Upper lobe of right lung (tissue), 1 donor: ENCODE measurements at places on chromosomes 6 and 20. TPM values are rescaled to one million over a fixed set of nuclear protein-coding genes. Genes with fewer than 3 reads are reported as not detected.

The HCRTR2 gene
- not detected for total RNA-seq

The CD24 gene
- 63.6 TPM for total RNA-seq

GRCh38 chr6:13695252-13695651 is 16.4 kb downstream of the RANBP9 start:
- no peak overlapping the region for H3K4me3 ChIP-seq
- peaks cover 14% of the 10 kb centered on the region for H3K36me3 ChIP-seq
- DNase-seq, result no peak
- no peaks in the 10 kb centered on the region for H3K27me3 ChIP-seq
- peaks cover 17% of the 10 kb centered on the region for H3K4me1 ChIP-seq

GRCh38 chr6:49606721-49607390 is 29.8 kb downstream of the RHAG start:
- H3K27ac ChIP-seq, result no peak overlapping the region
- H3K4me1 ChIP-seq, result no peaks in the 10 kb centered on the region
- no peaks in the 10 kb centered on the region for H3K36me3 ChIP-seq
- no peak for DNase-seq
- no peaks in the 10 kb centered on the region for H3K27me3 ChIP-seq

DNA sequence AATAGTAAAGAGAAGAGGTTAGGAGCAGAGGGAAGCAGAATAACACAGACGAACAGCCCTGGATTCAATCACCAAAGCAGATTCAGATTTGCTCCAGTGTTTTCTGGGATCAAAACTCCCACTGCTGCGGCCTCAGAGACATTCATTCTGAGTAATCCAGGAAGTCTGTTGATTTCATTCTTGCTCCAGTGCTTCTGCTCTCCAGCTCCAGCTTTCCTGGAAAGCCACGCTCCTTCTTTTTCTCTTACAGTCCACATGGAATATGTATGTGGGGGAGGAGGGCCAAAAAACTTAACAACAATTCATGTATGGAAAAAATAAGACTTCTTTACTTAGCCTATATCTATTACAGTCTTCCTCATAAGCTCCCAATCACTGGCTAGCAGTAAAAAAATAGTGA is 26.4 kb upstream of the UST start:
- no peaks in the 10 kb centered on the region for H3K36me3 ChIP-seq
- no peaks in the 10 kb centered on the region for H3K27me3 ChIP-seq
- H3K4me1 ChIP-seq, result no peaks in the 10 kb centered on the region
- no peak overlapping the region for H3K4me3 ChIP-seq

DNA sequence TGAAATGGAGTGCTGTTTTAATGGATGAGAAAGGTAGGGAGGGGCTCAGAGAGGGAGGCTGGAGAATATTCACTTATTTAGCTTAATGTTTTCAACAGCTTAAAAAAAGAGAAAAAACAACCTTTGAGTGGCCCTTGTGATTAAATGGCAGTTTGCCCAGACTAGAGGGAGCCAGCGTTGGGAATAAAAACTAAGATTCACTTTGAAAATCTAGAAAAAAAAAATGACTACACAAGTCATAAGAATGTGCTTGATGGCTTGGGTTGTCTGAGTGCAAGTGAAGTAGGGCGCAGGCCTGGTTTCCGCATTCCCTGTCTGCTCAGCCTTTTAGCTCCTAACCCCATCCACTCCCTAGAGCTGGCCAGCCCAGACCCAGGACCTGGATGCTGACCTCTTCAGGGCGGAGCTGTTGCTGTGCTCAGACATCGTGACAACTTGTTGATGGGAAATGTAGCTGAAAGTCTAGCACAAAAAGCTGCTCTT is 28.9 kb downstream of the UTRN start:
- H3K4me1 ChIP-seq, result peaks cover 61% of the 10 kb centered on the region
- peak overlapping the region; percentile 51 for H3K27ac ChIP-seq
- peak; percentile 89 for DNase-seq
- no peaks in the 10 kb centered on the region for H3K27me3 ChIP-seq

DNA sequence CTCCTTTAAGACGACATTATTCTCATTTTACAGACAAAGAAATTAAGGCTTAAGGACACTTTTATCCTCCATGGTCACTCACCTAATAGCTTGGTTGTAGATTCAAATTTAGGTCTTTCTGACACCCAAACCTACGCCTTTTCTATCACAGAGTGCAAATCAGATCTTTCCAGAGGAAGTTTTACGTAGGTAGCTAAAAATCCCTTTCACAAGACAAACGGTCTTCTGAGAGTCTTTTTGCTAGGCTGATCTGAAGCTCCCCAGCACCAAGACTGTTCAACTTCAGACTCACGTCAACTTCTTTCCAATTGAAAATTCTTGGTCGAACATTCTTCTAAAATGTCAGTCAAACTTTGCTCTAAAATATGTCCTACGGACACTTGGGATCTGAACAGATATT is 46.5 kb downstream of the BLOC1S5 start:
- no peaks in the 10 kb centered on the region for H3K27me3 ChIP-seq
- H3K36me3 ChIP-seq, result peaks cover 9% of the 10 kb centered on the region
- H3K4me3 ChIP-seq, result no peak overlapping the region

- peaks cover 12% of the 10 kb centered on the region for H3K4me1 ChIP-seq
- no peak overlapping the region for H3K4me3 ChIP-seq
- no peaks in the 10 kb centered on the region for H3K36me3 ChIP-seq
- no peak overlapping the region for H3K27ac ChIP-seq
- DNase-seq, result no peak
Observed at GRCh38 chr6:139882977-139883728, 508.7 kb upstream of the CITED2 start.

DNA sequence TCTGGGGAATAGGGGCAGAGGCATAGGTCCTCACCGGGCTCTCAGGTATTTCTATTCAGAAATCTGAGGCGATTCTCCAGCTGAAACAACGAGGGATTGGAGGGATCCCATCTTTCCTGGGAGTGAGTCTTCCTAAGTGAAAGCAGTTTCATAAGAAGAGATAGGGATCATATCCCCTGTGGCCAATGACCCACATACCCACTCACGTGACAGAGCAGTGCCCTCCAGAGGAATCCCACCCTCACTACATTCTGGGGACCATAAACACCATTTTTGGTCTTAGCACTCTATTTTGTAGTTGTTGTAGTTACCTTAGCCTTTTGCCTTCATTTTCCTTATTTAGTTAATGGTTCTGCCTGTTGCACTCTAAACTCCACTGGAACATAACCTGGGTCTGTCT is 121.1 kb downstream of the GPR63 start:
- no peaks in the 10 kb centered on the region for H3K36me3 ChIP-seq
- H3K27ac ChIP-seq, result no peak overlapping the region
- H3K27me3 ChIP-seq, result no peaks in the 10 kb centered on the region

GRCh38 chr20:34522969-34523871 is 7.0 kb downstream of the DYNLRB1 start:
- H3K27ac ChIP-seq, result no peak overlapping the region
- H3K4me3 ChIP-seq, result no peak overlapping the region
- no peaks in the 10 kb centered on the region for H3K27me3 ChIP-seq
- peaks cover 44% of the 10 kb centered on the region for H3K36me3 ChIP-seq
- peaks cover 29% of the 10 kb centered on the region for H3K4me1 ChIP-seq

DNA sequence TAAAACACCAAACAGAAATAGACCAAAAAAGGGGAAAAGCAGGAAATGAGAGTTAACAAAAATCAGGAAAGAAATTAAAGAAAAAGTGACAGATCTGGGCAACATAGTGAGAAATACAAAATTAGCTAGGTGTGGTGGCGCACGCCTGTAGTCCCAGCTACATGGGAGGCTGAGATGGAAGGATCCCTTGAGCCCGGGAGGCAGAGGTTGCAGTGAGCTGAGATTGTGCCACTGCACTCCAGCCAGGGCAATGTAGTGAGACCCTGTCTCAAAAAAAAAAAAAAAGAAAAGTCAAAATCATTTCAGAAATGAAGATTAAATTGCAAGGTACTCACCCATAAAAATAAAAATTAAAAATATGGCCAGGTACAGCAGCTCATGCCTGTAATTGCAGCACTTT is 13.0 kb upstream of the GRM4 start:
- no peak overlapping the region for H3K4me3 ChIP-seq
- no peak for DNase-seq
- H3K4me1 ChIP-seq, result peaks cover 7% of the 10 kb centered on the region
- no peaks in the 10 kb centered on the region for H3K36me3 ChIP-seq
- H3K27me3 ChIP-seq, result peaks cover 18% of the 10 kb centered on the region
- no peak overlapping the region for H3K27ac ChIP-seq

DNA sequence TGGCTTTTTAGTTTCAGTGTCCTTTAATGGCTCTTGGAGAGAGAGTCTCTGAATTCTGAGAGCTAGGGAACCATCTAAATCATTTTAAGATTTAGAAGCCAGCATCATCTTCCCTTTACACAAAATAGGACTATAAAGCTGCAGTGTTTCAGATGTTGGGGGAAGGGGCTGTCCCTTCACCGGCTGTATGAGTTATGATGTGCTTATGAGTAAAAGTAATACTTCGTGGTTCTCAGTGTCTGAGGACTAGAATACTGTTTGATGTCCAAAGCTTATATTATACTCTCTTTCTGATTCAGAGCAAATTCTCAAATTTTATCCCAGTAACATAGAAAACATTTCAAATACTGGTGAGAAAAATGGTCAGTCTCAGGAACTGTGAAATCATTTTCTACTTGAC is 63.5 kb upstream of the FAM8A1 start:
- H3K27me3 ChIP-seq, result no peaks in the 10 kb centered on the region
- H3K4me3 ChIP-seq, result no peak overlapping the region
- no peak overlapping the region for H3K27ac ChIP-seq

GRCh38 chr6:28737750-28738395 is 185.9 kb downstream of the TRIM27 start:
- peaks cover 91% of the 10 kb centered on the region for H3K27me3 ChIP-seq
- no peak for DNase-seq
- H3K27ac ChIP-seq, result no peak overlapping the region
- H3K36me3 ChIP-seq, result no peaks in the 10 kb centered on the region
- no peaks in the 10 kb centered on the region for H3K4me1 ChIP-seq
- H3K4me3 ChIP-seq, result no peak overlapping the region
